ENCODE measurements at places on chromosomes 5 and 9.

DNA sequence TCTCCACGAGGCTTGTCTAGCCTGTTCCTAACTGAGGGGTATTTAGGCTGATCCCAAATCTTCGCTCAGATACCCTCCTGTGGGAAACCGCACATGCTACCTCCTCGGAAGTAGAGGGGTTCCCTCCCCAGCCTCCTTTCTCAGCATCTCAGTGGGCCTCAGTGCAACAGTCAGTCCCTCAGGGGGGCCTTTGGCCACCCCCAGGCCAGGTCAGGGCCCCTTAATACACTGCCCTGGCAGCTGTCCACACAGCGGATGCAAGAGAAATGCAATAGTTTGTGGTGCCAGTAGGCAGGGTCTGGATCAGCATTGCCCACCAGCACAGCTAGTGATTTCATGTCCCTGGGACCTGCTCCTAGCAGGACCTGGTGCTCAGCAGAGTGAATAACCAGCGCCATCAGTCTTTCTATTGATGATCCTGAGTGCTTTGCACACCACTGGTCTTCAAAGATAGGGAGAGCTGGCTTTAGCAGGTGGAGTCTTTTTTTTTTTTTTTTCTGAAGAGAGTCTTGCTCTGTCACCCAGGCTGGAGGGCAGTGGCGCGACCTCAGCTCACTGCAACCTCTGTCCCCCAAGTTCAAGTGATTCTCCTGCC is 7.5 kb downstream of the PLPP7 start:
- DNase-seq: no peak

DNA sequence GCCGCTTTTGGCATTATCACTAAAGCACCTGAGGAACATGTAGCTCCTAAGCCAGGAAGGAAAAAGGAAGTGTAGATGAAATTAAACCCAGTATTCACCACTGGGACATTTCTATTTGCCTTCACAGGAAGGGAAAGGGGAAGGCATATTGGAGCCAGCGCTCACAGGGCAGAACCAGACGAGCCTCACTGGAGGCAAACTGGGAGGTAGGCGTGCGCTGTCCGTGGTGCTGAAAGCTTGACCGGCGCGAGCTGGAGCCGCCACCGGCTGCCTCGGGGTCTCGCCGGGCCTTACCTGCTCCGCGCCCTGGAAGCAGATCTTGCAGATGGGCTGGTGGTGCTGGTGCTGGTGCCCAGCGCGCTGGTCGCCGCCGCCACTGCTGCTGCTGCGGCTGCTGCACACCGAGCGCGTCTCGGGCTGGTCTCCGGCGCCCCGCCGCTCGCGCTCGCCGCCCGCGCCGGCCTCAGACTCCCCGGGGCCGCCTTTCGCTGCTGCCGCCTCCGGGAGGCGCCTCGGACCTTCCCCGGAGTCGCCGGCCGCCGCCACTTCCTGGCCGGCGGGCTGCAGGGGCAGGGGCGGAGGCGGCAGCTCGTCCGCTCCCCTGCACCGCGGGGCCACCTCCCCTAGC is 732 bp downstream of the MARCHF11 start:
- no peak for DNase-seq

DNA sequence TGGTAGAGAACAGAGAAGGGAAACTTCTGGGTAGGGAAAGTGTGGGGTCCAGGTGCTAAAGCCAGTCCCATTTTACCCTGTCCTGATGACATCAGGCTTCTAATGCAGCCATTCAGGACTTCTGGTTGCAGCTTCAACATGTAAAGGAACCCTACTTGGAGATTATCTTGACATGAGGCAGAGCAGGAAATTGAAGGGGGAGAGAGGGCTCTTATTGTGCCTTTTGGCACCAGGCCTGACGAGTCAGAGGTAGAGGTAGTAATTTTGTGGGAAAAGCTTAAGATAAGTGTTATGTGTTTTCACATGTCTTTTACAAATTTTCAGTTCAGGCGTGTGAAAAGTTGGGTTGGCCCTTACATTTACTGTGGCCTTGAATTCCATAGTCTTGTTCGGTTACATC is 102.4 kb upstream of the APC start:
- DNase-seq: no peak

DNA sequence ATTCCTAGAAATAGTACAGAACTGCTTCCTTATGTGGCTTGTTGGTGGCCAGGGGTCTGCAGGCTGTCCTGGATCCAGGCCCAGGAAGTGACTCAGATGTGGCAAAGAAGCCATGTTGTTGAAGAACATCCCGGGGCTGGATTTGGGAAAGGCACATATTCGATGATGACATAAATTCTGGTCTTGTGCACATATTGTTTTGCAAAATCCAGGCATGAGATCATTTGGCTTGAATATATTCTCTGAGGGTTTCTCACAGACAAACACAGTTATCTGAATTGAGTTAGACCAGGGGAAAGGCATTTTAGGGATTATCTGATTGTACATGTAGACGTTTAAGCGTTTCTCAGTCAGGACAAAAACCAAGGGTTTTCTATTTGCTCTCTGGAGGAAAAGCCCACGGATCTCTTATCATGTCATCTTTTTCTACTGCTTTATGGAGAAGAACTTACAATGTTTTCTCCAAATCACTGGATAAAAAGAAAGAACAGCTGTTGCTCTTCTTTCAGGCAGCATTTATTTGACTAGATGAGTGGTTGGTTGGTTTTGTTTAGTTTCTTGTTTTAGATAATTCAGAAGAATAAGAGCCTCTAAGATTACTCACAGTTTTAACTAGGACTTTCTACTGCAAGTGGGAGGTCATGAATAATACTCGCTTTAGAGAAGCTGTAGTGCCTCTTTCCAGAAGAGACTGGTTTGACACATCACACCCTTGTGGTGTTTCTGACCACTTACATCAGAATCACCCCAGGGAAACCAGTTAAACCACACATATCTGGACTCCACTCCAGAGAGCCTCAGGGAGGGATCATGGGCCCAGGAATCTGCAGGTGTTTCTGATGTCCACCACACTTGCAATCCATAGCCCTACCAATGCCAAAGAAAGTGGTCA is 29.5 kb upstream of the LHFPL2 start:
- no peak for DNase-seq

DNA sequence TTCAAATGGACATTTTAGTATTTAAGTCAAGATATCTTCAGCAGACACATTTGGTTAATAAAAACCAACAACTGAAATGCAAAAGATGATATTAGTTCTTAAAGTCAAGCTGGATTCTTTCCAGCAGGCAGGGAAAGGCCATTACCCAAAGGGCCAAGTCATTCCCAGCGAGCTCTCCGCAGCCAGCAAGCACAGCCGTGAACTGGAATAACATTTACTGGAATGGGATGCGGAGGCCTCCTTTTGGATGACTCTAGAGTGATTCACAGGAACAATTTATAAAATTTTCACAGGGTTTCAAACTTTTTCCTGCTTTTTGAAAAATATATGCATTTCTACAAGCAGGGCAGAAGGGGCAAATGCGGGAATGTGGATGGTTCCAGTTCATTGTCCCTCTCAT is 76.6 kb upstream of the DAB2 start:
- no peak for DNase-seq

- no peak for DNase-seq
Observed at GRCh38 chr5:179385914-179386313, 40.7 kb upstream of the ADAMTS2 start.

DNA sequence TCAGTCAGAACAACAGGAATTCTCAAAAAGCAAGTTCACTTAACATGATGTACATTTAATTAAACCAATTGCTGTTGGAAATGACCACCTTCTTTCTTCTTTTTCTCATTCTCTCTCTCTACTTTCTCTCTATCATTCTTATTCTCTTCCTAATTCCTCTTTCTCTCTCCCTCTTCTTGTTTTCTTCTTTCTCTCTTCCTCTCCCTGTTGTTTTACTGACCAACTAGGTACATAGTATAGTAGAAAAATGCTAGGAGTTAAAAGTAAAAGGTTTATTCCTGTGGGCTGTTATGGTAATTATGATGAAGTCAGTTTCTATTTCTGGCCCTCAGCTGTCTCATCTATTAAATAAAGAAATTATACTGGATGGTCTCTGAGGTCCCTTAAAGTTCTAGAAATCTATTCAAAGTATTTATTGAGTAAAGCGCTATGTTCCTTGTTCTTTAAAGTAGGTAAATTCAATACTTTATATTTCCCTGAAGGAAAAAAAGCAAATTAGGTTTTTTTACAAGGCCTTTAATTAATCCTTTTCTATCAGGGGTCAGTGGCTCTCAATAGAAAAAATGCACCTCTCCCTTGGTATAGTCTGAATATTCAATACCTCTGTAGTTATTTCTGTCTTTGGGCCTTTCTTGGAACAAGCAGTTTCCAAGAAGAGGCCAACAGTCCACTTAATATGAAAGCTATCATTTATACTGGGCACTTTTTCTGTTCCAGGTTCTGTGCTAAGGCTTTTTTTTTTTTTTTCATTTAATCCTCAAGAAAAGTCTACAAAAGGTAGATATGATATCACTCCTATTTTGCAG is 102.3 kb upstream of the SLC30A5 start:
- DNase-seq: no peak

GRCh38 chr9:112810696-112811490 is 60.3 kb downstream of the SNX30 start:
- DNase-seq: no peak

- no peak for DNase-seq
Observed at GRCh38 chr5:180848265-180848664, 12.8 kb downstream of the ZFP62 start.

GRCh38 chr5:72244862-72245371 is 75.1 kb downstream of the MRPS27 start:
- peak; percentile 7 for DNase-seq

DNA sequence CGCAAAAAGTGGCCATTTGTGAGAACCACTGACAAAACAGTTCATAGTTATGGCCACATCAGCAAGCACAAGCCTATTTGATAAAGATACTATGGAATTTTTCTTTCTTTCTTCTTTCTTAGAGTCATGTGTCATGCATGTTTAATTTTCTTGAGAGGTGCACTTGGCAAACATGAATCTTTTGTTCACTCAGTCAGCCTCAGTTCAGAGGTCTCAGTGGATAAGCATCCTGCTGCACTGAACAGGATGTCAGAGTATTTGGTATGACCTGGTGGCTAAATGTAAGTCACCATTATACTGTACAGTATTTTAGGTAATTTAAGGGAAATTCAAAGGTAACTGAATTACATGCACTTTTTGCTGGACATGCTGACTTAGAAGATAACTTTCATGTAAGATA is 5.4 kb downstream of the NNT start:
- no peak for DNase-seq

DNA sequence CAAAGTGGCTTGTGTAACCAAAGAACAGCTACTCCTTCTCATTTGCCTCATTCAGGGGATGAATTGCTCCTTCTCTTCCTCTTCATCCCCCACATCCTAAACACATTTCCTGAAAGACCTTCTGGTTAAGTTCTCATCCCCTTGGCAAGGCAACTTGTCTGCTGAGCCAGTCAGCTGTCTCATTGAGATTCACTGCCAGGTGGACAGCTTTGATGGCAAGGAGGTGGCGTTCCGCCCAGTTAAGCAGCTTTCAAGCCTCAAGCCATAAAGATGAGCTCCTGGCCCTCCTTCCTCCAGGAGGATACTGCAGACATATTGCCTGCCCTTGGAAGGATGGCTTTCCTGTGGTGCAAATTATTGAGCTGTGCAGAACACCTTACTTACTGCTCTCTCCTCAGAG is 448.6 kb upstream of the MPDZ start:
- DNase-seq: no peak

- no peak for DNase-seq
Observed at GRCh38 chr9:14379280-14379679, 65.3 kb upstream of the NFIB start.

GRCh38 chr9:112044186-112044585 is 130.9 kb downstream of the SUSD1 start:
- no peak for DNase-seq

DNA sequence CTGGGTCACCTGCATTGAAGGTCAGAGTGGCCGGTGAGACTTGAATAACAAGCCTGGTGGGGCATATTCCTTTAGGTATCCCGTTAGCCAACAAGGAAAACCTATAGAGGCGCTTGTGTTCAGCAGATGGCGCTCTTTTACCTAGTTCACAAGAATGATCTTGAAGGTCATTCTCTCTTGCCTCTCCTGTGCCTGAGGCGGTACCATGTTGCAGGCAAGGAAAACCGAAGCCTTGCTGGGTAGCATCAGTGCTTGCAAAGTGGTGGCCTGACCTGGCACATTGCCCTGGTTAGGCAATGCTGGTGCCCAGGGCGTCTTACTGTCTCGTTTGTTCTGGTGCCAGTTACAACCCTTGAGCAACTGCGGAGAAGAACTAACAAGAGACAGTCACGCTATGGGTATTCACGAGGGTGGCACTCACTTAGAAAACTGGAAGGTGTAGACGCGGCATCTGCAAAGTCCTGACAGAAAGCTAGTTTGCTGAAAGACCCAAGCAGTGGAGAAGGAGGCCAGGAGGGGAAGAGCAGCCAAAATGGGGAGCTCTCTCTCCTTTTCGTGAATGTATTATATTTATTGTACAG is 56.7 kb downstream of the AOPEP start:
- DNase-seq: peak; percentile 70

DNA sequence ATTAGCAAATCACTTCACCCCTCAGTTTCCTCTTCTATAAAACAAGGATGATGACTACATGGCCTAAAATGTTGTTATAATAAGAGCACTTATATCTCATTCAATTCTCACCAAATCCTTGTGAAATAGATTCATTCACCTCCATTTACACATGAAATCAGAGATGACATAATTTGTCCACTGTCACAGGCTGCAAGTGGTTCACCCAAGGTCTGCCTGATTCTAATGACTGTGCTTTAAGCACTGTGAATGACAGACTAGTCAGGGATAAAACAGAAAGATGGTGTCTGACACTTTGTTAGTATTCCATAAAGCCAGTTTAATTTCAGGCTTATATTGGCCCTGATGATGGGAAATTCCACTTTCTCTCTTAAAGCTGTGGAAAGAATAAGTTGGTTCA is 209.5 kb downstream of the MAPKAP1 start:
- DNase-seq: no peak

DNA sequence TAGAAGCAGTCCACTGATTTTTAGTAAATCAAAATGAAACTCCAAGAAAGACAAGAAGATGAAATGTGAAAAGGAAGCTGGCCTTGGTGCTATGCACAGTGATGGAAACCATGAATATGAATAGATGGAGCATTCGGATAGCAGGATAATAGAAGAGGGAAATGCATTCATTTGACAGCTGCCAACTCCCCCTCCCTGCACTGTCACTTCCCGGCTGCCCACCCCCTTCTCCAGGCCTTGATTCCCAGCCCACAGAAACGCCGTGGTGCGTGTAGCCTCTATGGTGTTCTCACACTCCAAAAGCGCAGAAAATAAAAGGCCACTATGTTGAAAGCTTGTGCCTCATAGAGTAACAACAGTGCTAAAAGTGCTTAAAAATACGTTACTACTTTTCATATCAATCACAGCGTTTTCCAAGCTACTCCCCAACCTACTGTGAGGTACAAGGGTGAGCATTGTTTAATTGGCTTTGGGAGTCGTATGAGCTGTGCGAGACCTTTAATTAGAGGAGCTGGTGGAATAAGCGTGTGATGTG is 26.1 kb upstream of the IFNK start:
- DNase-seq: no peak
